ENCODE measurements at places on chromosomes 12 and 14.

GRCh38 chr14:68806526-68807147 is 13.8 kb upstream of the ZFP36L1 start:
- no peak for DNase-seq

GRCh38 chr14:51453869-51454268 is 197.8 kb upstream of the FRMD6 start:
- DNase-seq, result no peak

- DNase-seq, result no peak
Observed at GRCh38 chr14:69084023-69084422, 68.9 kb downstream of the DCAF5 start.

GRCh38 chr14:20657216-20658211 is 16.0 kb upstream of the OR6S1 start:
- DNase-seq, result peak; percentile 92

- no peak for DNase-seq
Observed at GRCh38 chr14:58444627-58445026, 17.1 kb downstream of the KIAA0586 start.

GRCh38 chr12:111448266-111448830 is 42.6 kb downstream of the SH2B3 start:
- DNase-seq, result no peak

GRCh38 chr14:20794644-20795369 is 7.8 kb downstream of the RNASE1 start:
- no peak for DNase-seq

- DNase-seq, result peak; percentile 47
Observed at GRCh38 chr12:94560431-94561221, 89.7 kb downstream of the TMCC3 start.

- no peak for DNase-seq
Observed at GRCh38 chr14:78633752-78634151, 463.6 kb downstream of the NRXN3 start.

GRCh38 chr12:27824126-27824842 is 44.2 kb upstream of the MANSC4 start:
- DNase-seq, result no peak

DNA sequence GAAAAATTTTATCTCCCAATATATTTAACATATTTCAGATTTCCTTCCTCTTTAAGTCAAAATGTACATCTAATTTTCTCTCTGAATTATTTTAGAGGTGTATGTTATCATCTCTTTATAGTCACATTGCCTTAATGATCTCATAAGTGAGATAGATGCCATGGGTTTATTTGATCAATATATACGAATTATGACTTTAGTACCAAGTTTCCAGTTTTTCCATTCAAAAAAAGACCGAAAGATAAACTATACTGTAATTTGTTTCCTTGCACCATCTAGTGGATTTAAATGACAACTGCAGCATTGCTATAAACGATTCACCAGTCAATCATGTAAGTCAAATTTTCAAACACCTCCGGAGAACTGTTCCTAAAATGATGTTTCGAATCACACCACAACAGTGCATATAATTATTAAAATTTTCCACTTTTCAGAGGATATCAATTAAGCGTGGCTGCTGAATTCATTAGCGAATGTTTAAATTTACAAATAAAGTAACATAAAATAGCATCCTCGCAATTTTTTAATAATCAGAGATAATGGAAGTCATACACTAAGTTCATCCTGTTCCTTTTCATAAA is 419 bp upstream of the ATXN7L3B start:
- no peak for DNase-seq

- DNase-seq, result no peak
Observed at GRCh38 chr12:41123871-41124270, 64.2 kb upstream of the PDZRN4 start.

GRCh38 chr12:78018171-78018910 is 187.6 kb downstream of the NAV3 start:
- no peak for DNase-seq

- peak; percentile 57 for DNase-seq
Observed at GRCh38 chr14:88189417-88190191, 133.5 kb downstream of the KCNK10 start.

DNA sequence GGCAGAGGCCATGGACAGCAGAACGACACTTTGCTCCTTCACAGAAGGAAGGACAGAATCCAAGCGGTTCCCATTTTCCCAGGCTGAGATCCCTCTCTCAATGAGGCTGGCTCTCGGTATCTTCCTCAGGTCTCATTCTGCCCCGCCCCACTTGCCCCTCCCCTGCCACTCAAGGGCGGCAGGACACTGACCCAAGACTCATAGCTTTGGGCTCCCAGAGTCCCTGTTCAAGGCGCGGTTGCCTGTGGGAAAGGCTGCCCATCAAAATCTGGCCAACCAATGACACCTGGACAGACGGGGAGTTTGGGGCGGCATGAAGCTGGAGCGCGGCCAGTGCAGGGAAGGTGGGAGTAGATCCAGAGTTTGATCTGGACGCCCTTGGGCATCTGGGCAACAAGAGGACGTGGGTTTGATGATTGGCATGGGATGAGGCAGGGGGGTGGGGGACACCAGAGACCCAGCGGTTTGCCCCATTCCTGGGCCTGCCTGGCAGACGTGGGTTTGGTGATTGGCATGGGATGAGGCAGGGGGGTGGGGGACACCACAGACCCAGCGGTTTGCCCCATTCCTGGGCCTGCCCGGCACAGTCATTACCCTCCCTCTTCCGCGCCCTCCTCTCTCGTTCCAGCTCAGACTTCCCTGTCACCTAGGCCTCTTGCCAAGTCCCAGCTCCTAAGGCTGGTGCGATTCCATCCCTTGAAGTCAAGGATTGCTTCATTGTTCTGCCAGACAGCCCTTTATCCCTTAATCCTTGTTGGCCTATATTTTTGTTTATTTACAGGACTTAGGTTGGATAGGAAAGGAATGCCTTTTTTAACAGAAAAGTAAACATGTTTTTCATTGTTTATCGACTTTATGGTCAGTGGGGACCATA is 92.1 kb downstream of the NINJ2 start:
- DNase-seq, result no peak

- DNase-seq, result no peak
Observed at GRCh38 chr14:22923746-22924145, 4.8 kb upstream of the RBM23 start.

- DNase-seq, result peak; percentile 63
Observed at GRCh38 chr12:113190761-113191160, 5.2 kb downstream of the RITA1 start.

All from iPS DF 19.7 (cell line).